ENCODE measurements at places on chromosomes 5 and 9. TPM values are rescaled to one million over a fixed set of nuclear protein-coding genes. Genes with fewer than 3 reads are reported as not detected.

The SHLD3 gene
- 13.0 TPM for total RNA-seq

The CORO2A gene
- total RNA-seq, result 4.5 TPM

The ACOT12 gene
- 1.6 TPM for total RNA-seq

The ELAVL2 gene
- 311 TPM for total RNA-seq

The EQTN gene
- 1.6 TPM for total RNA-seq

The ROR2 gene
- 0.82 TPM for total RNA-seq

The LRRC19 gene
- not detected for total RNA-seq

The GRHPR gene
- total RNA-seq, result 48.1 TPM

The PLPPR1 gene
- total RNA-seq, result 249 TPM

The AJM1 gene
- 0.82 TPM for total RNA-seq

All from frontal cortex (tissue), 4 donors.